ENCODE measurements at places on chromosomes 3 and 15. TPM values are rescaled to one million over a fixed set of nuclear protein-coding genes. Genes with fewer than 3 reads are reported as not detected.

TUSC7 gene
- total RNA-seq = not detected

RNU5B-1 gene
- total RNA-seq = under 0.01 TPM

ARHGEF3 gene
- total RNA-seq = 30.1 TPM

DLL4 gene
- total RNA-seq = 11.8 TPM

TSEN2 gene
- total RNA-seq = 35.2 TPM

KBTBD8 gene
- total RNA-seq = 3.8 TPM

COL8A1 gene
- 21.1 TPM for total RNA-seq

CPLX3 gene
- not detected for total RNA-seq

P2RY1 gene
- total RNA-seq = 23.7 TPM

GABRA5 gene
- total RNA-seq = 0.85 TPM

USP13 gene
- total RNA-seq = 12.1 TPM

HRG gene
- total RNA-seq = not detected

ACTC1 gene
- total RNA-seq = 187 TPM
